Activated CD4-positive, alpha-beta T cell treated with anti-CD3 and anti-CD28 coated beads for 24 hours (primary cell): ENCODE measurements at places on chromosomes 1 and 21.

DNA sequence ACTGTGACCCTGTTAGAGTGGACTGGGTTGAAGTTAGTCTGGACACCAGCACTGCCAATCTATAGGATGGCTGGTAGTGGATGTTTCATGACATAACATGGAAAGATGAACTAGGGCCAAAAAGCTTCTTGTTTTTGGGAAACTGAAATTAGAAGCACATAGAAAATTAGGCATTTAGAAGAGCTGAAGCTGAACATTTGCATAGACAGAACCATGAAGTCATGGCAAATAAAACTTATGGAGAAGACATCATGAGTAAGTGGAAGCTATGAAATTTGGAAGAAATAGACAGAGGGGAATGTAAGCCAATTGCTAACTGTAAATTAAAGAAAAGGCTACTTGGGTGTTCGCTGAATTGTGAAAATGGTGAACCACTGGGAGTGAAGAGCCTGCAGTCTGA lies 2.7 kb upstream of the S100A11 start:
- DNase-seq, result no peak

DNA sequence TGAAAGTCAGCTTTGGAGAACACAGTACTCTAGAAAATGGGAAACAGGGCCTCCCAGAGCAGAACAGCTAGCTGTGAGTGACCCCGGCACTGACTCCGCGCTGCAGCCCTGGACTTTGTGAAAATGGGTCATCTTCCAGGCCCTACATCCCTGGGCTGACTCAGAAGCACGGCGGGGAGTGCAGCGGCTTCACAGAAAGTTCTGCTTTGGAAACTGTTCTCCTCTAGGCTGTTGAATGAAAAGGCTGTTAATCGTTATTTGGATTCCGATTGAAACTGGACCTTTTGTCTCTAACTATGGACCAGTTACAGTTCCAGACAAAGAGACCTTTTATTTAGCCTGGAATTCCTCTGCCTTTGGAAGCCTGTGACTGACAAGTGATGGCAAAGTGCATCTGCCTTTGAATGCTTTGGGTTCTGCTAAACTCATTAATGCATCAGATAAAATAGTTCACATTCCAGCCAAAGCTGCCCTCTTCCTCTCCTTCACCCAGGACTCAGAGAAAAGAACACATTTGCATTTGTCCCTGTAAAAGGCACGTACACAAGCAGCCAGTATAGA lies 144.9 kb upstream of the HOOK1 start:
- DNase-seq, result no peak

GRCh38 chr1:156781585-156782186 lies 14.4 kb downstream of the PRCC start:
- no peak for DNase-seq

DNA sequence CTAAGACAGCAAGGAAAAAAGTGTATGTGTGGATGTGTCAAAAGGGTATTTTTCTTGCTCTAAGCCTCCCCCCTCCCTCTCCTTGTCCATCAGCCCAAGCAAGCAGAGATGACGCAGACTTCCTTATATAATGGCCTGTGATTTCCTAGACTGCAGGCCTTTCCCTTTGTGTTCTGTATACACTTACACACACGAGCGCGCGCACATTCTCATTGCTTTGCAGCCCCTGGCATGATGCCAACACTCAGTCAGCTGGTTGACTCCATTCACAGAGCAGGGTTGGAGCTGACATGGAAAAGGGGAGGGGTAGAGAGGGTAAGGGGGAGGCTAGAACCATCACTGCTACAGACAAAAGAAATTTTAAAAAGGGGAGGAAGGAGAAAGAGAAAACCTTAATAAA lies 41.8 kb downstream of the GATAD2B start:
- peak; percentile 2 for DNase-seq

DNA sequence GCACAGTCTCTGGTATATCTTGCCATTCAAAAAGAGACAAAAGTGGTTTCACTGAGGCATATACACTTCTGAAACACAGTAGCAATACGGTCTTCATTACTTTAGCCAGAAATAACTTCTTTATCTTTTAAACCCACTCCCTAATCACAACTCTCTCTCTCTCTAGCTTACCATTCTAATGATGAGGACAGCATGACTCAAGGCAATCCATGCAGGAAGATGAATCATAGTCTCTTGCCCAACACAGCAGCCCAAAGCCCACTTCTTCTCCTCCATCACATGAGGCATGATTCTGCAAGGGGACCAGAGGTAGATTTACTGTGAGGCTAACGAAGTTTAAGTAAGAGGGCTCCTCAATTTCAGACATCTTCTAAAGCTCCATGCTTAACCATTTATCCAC lies 285.0 kb upstream of the NR5A2 start:
- no peak for DNase-seq

DNA sequence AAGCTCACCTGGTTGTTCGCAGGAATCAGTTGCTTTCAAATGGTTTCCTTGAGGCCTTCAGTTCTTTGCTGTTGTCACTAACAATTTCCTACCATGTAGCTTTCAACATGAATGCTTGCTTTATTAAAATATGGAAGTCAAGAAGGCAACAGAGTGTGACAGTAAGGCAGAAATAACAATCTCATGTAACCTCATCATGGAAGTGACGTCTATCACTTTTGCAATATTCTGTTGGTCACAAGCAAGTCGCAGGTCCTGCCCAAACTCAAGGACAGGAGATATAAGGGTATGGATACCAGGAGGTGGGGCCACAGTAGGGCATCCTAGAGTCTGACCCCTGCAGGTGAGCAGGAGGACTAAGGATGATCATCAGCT lies 296.8 kb upstream of the ZP4 start:
- no peak for DNase-seq

DNA sequence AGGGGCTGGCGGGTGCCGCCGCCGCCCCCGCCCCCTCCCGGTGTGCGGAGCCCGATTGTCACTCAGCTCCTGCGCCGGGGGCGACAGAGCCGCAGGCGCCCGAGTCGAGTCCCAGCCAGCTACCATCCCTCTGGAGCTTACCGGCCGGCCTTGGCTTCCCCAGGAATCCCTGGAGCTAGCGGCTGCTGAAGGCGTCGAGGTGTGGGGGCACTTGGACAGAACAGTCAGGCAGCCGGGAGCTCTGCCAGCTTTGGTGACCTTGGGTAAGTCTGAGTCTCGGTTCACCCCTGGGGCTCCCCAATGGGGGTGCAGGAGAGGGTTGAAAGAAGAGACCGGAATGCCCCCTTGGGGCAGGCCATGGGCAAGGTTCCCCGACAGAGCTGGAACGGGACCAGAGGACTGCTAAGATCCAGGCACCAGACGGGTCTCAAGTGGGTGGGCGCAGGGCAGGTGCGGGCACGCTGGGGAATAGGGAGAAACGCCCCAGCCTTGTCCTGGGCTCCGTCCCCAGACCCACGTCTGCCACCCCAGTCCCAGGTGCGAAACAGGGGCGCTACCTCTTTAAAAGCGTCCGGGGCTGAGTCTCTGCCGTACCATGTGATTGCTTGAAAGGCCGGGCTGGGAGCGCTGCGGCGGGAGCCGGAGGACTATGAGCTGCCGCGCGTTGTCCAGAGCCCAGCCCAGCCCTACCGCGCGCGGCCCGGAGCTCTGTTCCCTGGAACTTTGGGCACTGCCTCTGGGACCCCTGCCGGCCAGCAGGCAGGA lies at the start of gene ADORA1:
ADORA1 (plus strand) TSS at position 61 of the 765 bp plus-strand sequence. CDS start 1,116 bp downstream, outside the sequence.
- DNase-seq, result no peak

DNA sequence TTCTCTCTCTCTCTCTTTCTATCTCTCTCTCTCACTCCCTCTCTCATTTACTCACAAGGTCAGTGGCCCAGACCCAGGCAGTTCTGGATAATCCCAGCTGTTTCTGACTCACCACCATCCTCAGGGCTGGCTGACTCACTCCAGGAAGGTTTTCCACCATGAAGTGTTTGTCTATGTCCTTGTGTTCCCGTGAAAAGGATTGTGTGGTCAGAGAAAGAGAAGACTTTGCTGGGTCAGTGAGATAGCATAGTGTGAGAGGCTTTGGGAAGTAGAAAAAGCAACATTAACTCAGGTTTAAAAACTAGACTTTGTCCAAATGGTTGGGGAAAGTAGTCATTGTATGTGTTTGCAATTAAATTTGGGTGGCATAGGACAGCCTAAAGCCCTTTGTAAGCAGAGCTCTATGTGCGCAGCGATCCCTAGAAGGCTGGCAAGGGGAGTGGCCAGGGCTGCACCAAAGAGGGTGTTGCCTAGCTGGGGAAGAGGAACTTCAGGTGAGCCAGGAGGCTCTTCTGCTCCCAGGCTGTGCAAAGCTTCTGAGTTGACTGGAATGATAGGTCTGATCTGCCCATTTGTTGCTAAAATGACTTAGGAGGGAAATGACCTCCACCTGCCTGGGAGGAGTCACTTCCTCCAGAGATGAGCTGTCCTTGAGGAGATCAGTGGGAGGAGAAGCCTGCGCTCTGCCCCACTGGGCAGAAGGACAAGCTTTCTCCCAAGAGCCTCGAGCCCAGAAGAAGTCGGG lies 4.9 kb upstream of the CAPN2 start:
- no peak for DNase-seq

GRCh38 chr21:38303300-38303699 lies 46.5 kb downstream of the KCNJ15 start:
- no peak for DNase-seq

GRCh38 chr1:27487966-27488884 lies 1.7 kb downstream of the WASF2 start:
- no peak for DNase-seq
